Activated CD4-positive, alpha-beta memory T cell treated with anti-CD3 and anti-CD28 coated beads, Interleukin-2, amount 10 ng/mL, durations not matched to agents 7 days and 5 days (primary cell): ENCODE measurements at places on chromosomes 12 and 14.

GRCh38 chr14:22977684-22978486 lies 4.5 kb downstream of the AJUBA start:
- H3K27ac ChIP-seq = no peak overlapping the region
- no peaks in the 10 kb centered on the region for H3K36me3 ChIP-seq
- no peak for DNase-seq
- peaks cover 31% of the 10 kb centered on the region for H3K27me3 ChIP-seq
- H3K4me1 ChIP-seq = peaks cover 10% of the 10 kb centered on the region

- peaks cover 24% of the 10 kb centered on the region for H3K36me3 ChIP-seq
- no peak for DNase-seq
- H3K27ac ChIP-seq = no peak overlapping the region
- no peaks in the 10 kb centered on the region for H3K27me3 ChIP-seq
Measured at GRCh38 chr12:47121146-47121545, 41.4 kb upstream of the AMIGO2 start.

DNA sequence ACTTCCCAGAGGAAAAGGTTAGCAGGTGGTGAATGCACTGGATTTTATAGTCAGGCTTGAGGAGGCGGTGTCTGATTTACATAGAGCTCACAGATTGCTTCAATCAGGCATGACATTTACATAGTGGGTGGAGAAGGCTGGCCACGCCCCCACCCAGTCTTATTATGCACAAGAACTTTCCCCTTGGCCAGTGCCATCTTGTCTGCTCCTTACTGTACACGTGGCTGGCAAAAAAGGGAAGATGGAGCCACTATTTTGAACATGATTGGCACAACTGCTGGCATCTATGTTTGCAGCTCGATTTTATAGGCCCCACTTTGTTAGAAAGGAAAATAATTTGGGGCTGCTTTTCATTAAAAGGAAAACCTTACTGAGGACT lies 10.9 kb upstream of the LGMN start:
- peaks cover 24% of the 10 kb centered on the region for H3K4me1 ChIP-seq
- H3K27ac ChIP-seq = no peak overlapping the region
- no peak overlapping the region for H3K4me3 ChIP-seq
- DNase-seq = no peak
- peaks cover 28% of the 10 kb centered on the region for H3K27me3 ChIP-seq
- H3K36me3 ChIP-seq = no peaks in the 10 kb centered on the region

DNA sequence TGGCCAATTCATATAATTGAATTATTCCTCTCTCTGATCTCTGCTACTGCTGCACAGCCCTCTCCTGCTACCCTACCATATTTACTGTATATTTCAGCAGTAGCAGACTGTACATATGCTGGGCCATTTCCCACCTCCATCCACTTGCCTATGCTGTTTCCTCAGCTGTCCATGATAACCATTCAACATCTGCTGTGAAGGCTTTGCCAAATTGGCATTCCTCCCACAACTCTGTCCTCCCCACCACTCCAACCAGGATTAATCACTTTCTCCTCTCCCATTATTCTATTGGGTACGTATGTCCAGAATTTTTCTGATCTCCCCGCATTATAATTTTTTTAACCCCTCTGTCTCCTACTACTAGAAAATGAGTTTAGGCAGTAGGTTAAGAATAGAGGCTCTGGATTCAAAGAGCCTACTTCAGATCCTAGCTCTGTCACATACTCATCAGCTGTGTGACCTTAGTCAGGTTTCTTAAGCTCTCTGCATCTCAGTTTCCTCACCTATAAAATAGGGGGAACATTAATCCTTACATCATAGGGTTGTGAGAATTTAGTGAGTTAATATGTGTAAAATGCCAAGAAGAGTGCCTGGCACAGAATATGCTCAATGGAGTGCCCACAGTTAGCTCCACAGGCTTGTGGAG lies 123.3 kb downstream of the KICS2 start:
- H3K27ac ChIP-seq = no peak overlapping the region
- no peak overlapping the region for H3K4me3 ChIP-seq
- DNase-seq = no peak
- H3K36me3 ChIP-seq = no peaks in the 10 kb centered on the region
- no peaks in the 10 kb centered on the region for H3K4me1 ChIP-seq

DNA sequence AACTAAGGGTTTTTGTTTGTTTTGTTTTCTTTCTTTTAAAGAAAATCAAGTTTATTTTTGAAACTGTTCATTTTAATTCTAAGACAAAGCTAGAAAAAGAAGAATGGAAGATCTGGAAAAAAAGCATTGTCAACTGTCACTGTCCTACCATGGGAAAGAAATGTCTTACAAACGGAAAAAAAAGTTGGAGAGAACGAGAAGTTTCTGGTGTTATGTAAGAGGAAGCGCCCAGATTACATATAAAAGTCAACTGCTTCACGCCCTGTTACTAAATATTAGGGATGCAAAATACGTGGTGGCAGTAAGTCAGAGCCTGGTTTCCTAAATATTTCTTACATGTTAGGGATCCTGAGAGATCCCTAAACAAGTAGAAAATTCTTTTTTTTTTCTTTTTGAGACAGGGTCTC lies 14.3 kb upstream of the FBXL14 start:
- H3K4me3 ChIP-seq = no peak overlapping the region
- H3K36me3 ChIP-seq = no peaks in the 10 kb centered on the region
- peaks cover 11% of the 10 kb centered on the region for H3K27me3 ChIP-seq
- DNase-seq = no peak

- H3K36me3 ChIP-seq = no peaks in the 10 kb centered on the region
- peaks cover 9% of the 10 kb centered on the region for H3K4me1 ChIP-seq
- H3K27ac ChIP-seq = no peak overlapping the region
- no peak overlapping the region for H3K4me3 ChIP-seq
- no peak for DNase-seq
- no peaks in the 10 kb centered on the region for H3K27me3 ChIP-seq
Measured at GRCh38 chr12:126607157-126607556, 1541.9 kb downstream of the AACS start.

DNA sequence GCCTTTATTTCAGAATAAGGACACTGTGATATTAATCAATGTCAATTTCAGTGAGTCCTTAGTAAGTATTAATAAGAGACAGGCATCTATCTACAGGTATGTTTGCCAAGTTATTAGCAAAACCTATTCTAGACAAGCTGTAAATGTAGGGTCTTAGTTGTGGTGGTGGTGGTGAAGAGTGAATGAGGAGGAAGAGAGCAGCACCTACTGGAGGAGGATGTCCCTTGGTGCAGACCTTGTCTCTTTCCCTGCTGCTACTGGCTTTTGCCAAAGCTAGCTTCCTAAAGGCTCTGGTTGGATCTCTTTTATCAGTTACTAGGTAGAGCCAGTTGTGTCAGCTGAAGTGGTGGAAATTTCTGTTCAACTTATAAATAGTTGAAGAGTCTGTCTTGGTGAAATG lies 304.8 kb upstream of the ATP2B1 start:
- no peaks in the 10 kb centered on the region for H3K36me3 ChIP-seq
- H3K27ac ChIP-seq = no peak overlapping the region
- no peaks in the 10 kb centered on the region for H3K27me3 ChIP-seq
- no peaks in the 10 kb centered on the region for H3K4me1 ChIP-seq

- H3K27ac ChIP-seq = no peak overlapping the region
- no peak overlapping the region for H3K4me3 ChIP-seq
- H3K27me3 ChIP-seq = no peaks in the 10 kb centered on the region
Measured at GRCh38 chr14:33532553-33532952, 418.3 kb downstream of the EGLN3 start.

GRCh38 chr14:70009961-70010360 lies 130.7 kb downstream of the SMOC1 start:
- no peak for DNase-seq
- H3K27ac ChIP-seq = no peak overlapping the region
- H3K36me3 ChIP-seq = no peaks in the 10 kb centered on the region

- H3K4me1 ChIP-seq = peaks cover 23% of the 10 kb centered on the region
- H3K27ac ChIP-seq = no peak overlapping the region
- peaks cover 6% of the 10 kb centered on the region for H3K27me3 ChIP-seq
- no peak for DNase-seq
- no peaks in the 10 kb centered on the region for H3K36me3 ChIP-seq
- no peak overlapping the region for H3K4me3 ChIP-seq
Measured at GRCh38 chr14:57058319-57058718, 210.4 kb downstream of the EXOC5 start.

DNA sequence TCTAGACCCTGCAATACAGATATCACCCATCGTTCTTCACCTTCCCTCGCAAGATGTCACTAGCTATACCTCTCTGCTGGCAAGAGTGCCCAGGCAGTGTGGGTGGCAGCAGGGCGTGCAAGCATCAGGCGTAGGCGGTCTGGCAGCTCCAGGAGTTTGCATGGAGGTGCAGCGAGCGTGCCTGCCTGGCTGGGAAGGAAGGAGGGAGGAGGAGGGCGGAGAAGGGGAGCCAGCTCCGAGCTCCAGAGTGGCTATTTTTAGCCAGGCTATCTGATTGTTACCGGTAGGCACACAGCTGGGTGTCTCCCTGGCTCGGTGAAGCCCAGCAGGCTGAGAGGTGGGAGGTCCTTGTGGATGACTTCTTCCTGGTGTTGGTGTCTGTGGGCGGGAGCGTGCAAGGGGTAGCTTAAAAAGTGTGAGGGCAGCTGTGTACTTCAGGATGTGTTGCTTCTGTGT lies 6.2 kb downstream of the FOXJ2 start:
- no peaks in the 10 kb centered on the region for H3K27me3 ChIP-seq
- peak overlapping the region; percentile 25 for H3K4me3 ChIP-seq
- no peak overlapping the region for H3K27ac ChIP-seq
- peak; percentile 37 for DNase-seq
- H3K36me3 ChIP-seq = peaks cover 31% of the 10 kb centered on the region
- H3K4me1 ChIP-seq = peaks cover 55% of the 10 kb centered on the region

GRCh38 chr12:71610031-71610795 lies 53.4 kb downstream of the ZFC3H1 start:
- no peak for DNase-seq
- no peaks in the 10 kb centered on the region for H3K27me3 ChIP-seq
- H3K4me3 ChIP-seq = no peak overlapping the region
- peaks cover 18% of the 10 kb centered on the region for H3K4me1 ChIP-seq
- H3K36me3 ChIP-seq = peaks cover 75% of the 10 kb centered on the region

GRCh38 chr12:54221402-54221984 lies 32.7 kb upstream of the SMUG1 start:
- H3K36me3 ChIP-seq = no peaks in the 10 kb centered on the region
- peaks cover 28% of the 10 kb centered on the region for H3K4me1 ChIP-seq
- H3K4me3 ChIP-seq = no peak overlapping the region
- no peak overlapping the region for H3K27ac ChIP-seq
- no peak for DNase-seq

DNA sequence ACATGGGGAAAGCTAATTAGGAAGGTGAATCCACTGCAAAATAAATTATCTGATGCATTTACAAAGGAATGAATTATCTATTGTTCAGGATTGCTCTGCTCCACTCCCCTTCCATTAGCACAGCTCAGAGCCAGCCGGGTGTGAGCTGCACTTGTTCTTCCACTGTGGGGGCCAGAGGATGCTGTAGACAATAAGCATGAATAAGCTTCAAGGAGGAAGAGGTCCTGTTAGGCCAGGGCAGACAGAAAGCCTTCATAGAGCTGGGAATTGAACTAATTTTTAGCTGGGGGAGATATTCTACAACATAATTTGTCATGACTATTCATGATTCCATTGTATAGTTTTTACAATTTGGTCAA lies 137.6 kb upstream of the MAX start:
- H3K4me1 ChIP-seq = peaks cover 5% of the 10 kb centered on the region
- H3K36me3 ChIP-seq = no peaks in the 10 kb centered on the region
- no peak for DNase-seq
- no peak overlapping the region for H3K4me3 ChIP-seq

DNA sequence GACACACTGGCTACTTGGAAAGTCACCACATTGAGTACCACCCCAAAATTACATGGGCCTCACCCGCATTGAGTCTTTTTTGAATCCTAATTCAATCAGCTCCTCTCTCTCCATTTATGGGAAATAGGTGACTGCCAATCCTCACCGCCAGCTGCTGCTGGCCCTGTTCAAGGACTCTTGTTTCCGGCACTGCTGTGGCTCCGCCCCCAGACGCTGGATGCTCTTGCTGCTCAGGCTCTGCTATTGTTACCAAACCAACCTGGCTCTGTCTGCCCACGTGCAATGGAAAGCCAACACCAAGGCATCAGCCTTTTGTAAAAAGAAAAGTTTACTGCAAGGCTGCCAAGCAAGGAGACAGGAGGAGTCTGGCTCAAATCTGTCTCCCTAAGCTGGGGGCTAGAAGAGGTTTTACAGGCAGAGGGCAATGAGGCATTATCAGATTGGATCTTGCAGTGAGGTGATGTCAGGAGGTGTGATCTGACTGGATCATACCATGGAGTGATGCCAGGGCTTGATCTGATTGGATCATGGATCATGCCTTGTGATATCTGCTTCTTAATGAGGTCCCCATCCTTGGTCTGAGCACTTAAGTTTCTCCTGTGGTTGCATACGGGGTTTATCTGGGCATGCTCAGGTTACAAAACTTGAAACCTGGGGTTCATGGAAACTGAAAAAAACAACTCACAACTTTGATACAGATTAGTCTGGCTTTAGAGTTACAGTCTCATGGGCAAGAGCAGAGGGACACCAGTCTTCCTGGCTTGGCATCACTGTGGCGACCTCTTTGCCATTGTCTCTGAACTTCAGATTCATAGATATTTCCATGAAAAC lies 117.1 kb upstream of the SLC35F4 start:
- H3K4me3 ChIP-seq = no peak overlapping the region
- no peak for DNase-seq
- H3K27me3 ChIP-seq = peaks cover 2% of the 10 kb centered on the region
- H3K36me3 ChIP-seq = no peaks in the 10 kb centered on the region
- H3K27ac ChIP-seq = no peak overlapping the region
- H3K4me1 ChIP-seq = no peaks in the 10 kb centered on the region

- H3K27ac ChIP-seq = no peak overlapping the region
- peaks cover 36% of the 10 kb centered on the region for H3K4me1 ChIP-seq
- H3K27me3 ChIP-seq = peaks cover 21% of the 10 kb centered on the region
- H3K36me3 ChIP-seq = no peaks in the 10 kb centered on the region
Measured at GRCh38 chr12:64389154-64389553, 1.4 kb downstream of the C12orf56 start.

- H3K4me1 ChIP-seq = no peaks in the 10 kb centered on the region
- H3K27me3 ChIP-seq = peaks cover 27% of the 10 kb centered on the region
- H3K27ac ChIP-seq = no peak overlapping the region
- no peak for DNase-seq
Measured at GRCh38 chr14:50697659-50698290, 29.7 kb upstream of the SAV1 start.

DNA sequence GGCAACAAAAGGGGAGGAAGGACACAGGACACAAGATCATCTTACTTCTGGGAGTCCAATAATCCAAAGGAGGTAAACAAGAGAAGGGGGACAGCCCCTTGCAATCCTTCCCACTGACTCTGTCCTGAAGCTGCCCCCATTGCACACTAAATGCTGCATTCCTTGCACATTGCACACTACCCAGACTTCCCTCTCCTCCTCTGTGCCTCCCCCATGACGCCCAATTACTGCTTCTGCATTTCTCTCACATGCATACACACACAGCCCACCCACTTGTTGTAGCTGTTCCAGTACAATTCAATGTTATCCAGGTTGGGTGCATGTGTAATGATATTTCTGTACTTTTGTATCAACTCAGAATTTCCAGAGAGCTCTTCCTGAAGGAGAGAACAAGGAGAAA lies 5.5 kb downstream of the NDRG2 start:
- no peak overlapping the region for H3K27ac ChIP-seq
- DNase-seq = no peak

- H3K27me3 ChIP-seq = no peaks in the 10 kb centered on the region
- peaks cover 4% of the 10 kb centered on the region for H3K4me1 ChIP-seq
- H3K36me3 ChIP-seq = peaks cover 10% of the 10 kb centered on the region
- no peak overlapping the region for H3K4me3 ChIP-seq
- no peak overlapping the region for H3K27ac ChIP-seq
- no peak for DNase-seq
Measured at GRCh38 chr12:121513464-121514183, 67.2 kb downstream of the KDM2B start.
